Cardiac fibroblast (primary cell): ENCODE measurements at places on chromosomes 13 and 19.

DNA sequence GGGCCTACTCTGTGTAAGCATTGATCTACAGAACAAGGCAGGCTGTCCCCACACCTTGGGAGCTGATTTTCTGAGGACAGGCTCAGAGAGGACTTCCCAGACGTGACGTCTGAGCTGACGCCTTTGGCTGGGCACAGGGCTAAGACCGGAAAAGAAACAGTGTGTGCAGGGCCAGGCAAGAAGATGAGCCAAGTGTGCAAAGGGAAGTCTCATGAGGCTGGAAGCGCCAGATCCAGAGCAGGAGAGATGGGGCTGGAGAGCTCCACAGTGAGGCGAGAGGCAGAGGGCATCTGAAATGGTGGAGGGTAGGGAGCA, 12.7 kb downstream of the IGLON5 start:
- DNase-seq = peak; percentile 20

DNA sequence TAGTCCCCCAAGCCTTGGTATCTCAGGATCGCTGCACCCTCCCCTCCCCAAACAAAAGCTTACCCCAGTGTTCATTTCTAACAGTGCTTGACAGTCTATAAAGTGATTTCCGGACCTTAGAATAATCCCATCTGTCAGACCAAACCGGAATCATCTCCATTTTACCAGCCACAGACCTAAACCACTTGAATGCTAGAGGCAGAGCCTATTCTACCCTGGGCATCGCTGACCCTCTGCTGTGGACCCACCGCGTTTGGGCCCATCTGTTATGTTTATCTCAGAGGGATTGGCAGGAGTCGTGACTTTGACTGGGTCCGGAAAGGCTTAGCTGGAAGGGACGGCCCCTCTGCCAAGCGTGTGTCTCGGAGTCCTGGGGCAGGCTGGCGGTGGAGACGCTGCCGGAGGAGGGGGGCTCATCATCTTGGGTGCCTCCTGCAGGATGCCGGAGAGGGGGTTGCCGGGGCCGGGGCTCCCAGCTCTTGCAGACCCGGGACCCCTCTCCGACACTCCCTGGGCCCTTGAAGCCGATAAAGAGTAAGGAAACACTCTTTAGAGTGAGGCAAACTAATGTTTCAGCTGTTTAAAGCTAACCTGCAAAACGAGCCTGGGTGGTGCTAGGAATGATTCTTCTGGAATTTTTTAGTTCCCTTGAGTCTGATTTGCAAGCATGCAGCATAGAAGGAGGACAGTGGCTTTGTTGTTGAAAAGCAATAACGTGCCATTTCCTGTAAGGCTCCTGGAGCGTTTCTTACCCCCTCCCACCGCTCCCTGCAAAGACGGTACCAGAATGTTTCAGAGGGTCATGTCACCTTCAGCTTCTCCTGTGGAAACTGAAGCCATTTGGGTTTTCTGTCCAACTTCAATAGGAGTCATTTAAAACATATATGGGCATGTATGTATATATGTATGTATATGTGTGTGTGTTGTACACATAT, 1.3 kb downstream of the SLC25A42 start:
- DNase-seq = no peak

DNA sequence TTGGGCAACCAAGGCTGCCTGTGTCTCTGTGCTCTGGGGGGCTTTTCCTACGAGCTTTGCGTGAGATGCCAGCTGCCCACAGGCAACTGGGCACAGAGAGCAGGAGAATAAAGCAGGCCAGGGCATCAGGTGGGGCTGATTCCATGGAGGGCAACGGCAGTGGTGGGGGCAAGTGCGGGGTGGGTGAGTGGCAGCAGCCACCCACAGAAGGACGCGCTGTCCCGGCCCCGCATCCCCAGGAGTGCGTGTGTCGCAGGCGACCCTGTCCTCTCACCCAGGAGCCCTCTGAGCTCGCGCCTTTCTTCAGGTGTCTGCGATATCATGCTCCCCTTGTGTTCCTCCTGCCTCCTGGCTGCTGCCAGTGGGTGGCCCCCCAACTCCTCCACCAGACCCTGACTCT, 67.4 kb downstream of the MCF2L start:
- DNase-seq = no peak

DNA sequence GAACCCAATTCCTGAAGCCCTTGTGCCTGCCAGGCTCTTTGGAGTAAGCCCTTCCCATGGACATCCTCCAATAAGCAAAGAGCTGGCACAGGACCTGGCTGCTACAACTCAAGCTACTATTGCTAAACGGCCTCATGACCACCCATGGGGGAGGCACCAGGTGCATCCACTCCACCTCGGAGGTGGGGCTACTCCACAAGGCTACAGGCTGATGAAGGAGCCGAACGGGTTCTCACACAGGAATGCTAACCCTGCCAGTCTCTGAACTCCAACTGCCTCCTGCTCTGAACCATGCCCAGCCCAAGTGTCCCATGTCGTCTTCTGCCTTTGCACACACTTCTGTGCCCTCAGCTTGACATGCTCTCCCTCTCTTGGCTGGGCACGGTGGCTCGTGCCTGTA, 10.0 kb downstream of the SYMPK start:
- no peak for DNase-seq

GRCh38 chr19:47096721-47097120, 16.9 kb downstream of the ZC3H4 start:
- no peak for DNase-seq

DNA sequence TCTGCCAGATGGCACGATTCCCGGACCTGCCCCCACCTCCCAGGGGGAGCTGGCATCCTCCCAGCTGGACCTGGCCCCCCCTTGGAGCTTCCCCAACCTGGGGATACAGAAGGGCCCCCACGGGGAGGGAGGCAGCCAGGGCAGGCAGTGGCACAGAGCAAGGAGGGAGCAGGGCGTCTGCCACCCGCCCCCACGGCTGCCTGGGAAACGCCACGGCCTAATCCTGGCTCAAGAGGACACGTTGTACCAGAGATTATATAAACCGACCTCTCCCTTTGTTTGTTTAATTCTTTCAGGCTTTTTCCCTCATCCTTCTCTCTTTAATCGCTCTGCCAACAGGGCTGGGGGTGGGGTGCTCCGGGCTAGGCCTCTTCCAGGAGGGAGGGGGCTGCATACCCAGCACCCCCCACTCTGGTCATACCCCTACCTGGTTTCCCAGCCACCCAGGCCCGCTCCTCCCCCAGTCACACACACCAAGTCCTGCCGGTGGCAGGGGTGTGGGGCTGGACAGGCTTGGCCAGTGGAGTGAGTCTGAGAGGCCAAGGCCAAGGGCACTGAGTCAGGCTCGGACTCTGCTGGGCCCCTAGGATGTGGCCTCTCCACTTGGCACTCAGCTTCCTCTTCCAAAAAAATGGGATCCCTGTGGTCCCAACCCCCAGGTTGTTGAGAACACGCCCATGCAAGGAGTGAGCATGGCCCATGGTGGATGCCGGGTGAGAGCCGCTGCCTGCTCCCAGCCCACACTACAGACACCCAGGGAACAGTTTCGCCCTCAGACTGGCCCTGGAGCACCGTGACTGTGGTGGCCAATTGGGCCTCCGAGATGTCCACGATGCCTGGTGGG, 29.5 kb upstream of the NFIC start:
- peak; percentile 65 for DNase-seq

DNA sequence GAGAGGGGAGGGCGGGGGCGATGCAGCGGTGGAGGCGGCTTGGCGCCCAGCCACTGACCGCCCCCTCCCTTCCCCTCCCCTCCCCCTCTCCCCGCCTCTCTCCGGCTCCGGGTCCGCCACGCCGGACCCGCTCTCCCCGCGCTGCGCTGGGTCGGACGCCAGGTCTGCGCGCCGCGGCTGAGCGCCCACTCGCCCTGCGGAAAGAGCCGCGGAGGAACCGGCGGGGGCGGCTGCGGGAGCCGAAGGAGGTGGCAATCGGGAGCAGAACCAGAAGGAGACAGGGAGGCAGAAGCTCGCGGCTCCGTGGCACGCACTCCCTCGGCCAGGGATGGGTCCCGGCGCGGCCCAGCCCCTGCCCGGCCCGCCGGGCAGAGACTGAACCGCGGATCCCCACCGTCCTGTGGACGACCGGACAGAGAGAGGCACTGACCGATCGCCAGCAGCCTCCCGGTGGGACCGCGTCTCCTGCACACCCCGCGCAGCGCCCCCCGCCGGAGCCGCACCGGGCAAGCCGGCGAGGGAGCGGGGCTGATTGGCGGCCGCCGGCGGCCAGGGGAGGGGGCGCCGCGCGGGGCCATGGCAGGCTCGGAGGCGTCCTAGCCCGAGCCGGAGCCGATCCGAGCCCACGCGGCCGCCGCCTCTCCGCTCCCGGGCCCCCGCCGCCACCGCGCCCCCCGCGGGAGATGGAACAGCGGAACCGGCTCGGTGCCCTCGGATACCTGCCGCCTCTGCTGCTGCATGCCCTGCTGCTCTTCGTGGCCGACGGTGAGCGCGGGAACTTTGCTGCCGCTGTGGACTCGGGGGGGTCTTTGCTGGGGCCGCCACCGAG, at the start of gene VSTM2B:
Gene VSTM2B, plus strand, starts transcription at position 94 of the 829 bp plus-strand sequence. Its CDS starts 590 bp downstream, at position 684.
- DNase-seq = no peak

DNA sequence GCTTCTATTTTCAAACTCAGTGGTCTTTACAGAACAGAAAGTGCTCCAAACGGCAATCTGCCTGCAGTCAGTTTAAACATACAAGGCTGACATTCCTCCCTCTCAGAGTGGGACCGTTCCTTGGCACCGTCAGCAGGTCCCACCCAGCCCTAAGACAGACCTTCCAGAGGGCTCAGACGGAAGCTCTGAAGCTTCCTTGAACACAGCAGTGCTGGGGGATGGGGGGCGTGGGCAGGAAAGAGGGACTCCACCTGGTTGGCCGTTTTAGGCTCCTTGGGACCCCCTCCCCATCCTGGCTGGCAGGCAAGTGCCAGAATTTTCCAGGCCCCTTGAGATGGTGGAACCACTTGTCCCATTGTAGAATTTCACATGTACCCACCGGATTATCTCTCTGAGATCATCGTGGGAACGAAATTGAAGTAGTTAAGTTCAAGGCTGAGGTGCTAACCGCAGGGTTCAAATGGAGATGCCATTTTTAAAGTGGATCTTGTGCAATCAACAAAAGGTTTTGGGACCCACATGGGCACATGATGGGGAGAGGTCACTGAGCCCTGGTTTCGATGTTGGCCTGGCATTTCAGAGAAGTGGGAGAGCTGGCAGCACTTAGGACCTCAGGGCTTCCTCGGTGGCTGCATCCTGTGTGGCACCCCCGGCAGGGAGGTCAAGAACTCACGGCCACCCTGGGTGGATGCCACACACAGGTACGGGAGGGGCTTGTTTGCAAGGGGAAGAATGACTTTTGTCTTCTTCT, 46.2 kb downstream of the KLF2 start:
- DNase-seq = no peak

GRCh38 chr13:20301403-20302071, 69.4 kb upstream of the GJB6 start:
- DNase-seq = peak; percentile 31

- no peak for DNase-seq
These were observed 294.7 kb downstream of the DCLK1 start for GRCh38 chr13:35836446-35836845.

DNA sequence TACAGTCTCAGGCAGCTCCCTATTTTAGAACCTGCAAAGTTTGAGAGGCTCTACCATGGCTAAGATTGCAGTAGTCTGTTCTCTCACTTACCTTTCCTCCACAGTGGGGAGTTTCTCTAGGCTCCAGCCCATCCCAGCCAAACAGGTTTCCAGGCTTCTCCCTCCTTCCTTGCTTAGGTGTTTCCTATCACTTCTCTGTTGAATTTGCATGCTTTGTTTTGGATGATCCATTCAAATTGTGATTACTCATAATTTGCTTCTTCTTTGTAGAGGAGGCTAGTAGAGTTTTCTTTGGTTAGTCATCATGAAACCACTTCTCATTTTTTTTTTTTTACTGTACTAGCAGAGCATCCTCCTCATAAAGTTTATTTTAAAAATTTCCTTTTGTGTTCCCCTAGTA, 1242.2 kb upstream of the MIR17HG start:
- peak; percentile 13 for DNase-seq

- no peak for DNase-seq
These were observed 39.6 kb upstream of the CLDN10 start for GRCh38 chr13:95512957-95513356.

DNA sequence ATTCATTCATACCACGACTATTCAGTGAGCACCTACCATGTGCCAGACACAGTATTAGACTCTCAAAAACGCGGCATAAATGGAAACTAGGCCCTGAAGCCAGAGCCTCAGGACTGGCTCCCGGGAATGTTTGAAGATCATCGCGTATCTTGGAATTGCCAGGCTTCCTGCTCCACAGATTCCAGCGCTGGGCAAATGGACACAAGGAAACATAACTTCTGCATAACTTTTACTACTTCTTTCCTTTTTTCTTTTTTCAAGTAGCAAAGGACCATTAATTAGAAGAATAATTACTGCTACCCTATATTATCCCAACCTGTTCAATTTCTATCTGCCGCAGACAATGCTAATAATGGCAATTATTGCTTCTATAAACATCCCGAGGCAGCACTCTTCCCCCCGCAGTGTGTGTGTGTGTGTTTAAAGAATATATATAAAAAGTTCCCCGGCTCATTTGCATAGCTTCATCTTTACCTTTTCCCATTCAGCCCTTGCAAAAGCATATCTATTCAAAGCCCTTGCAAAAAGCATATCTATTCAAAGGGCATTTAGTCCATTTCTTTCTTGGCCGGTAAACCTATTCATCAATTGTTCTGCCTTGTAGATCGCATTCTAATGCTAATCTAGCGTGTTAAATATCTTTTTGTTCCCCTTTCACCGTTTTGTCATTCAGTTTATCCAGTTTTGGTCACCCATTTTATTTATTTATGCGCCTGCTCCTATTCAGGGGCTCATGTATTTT, 6.1 kb downstream of the SOX21 start:
- no peak for DNase-seq

DNA sequence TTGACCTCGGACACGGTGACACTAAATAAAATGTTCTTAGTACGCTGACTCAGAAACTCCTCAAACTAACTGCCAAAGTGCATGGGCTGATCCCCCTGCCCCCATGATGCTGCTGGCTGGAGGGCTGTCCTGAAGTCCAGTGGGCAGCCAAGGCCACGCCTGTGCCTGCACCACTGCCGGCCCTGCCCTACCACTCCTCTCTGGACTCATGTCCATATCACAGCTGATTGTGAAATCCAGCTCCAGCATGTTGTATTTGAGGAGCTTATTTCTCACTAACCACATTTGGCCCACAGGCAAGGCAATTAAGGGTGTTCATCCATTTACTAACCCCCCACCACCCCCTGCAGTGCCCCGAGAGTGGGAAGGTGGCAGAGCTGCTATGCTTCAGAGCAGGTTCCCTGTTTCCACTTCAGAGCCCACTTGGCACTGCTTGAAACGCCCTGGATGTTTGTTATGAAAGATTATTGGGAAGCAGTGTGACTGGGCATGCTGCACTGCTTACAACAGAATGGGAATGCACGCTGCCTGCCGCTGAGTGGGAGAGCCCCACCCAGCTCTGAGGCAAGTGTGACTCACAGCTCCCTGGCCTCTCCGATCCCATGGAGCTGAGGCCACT, 114.0 kb downstream of the UQCRFS1 start:
- peak; percentile 88 for DNase-seq

DNA sequence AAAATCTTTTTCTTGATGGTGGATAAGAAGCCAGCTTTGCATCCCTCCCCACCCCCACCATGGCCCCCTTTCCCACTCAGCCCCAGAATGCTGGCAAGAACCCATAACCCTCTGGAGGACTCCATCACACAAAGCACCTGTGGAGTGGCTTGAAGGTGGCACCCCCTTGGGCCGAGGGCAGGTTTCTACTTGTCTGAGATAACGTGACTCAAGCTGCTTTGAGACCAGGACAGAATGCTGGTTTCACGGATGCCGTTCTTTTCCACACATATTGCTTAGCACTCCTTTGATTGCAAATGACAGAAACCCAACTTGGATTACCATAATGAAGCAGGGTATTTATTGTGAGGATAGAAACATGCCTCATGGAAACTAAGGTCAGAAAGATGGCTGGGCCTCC, 82.2 kb downstream of the LACC1 start:
- DNase-seq = no peak
